ENCODE measurements at places on chromosomes 3 and 15. TPM values are rescaled to one million over a fixed set of nuclear protein-coding genes. Genes with fewer than 3 reads are reported as not detected.

Gene SERF2
- 3,752 TPM for polyA plus RNA-seq

Gene ZDHHC19
- not detected for polyA plus RNA-seq

Gene MESP2
- not detected for polyA plus RNA-seq

Gene GOLGA8G
- polyA plus RNA-seq = not detected

- DNase-seq = no peak
These were observed 169.1 kb downstream of the FAM43A start for GRCh38 chr3:194854659-194855390.

- no peak for DNase-seq
These were observed 13.5 kb upstream of the MYO5C start for GRCh38 chr15:52309154-52309548.

- DNase-seq = no peak
These were observed 4.3 kb upstream of the MANF start for GRCh38 chr3:51380601-51381332.

DNA sequence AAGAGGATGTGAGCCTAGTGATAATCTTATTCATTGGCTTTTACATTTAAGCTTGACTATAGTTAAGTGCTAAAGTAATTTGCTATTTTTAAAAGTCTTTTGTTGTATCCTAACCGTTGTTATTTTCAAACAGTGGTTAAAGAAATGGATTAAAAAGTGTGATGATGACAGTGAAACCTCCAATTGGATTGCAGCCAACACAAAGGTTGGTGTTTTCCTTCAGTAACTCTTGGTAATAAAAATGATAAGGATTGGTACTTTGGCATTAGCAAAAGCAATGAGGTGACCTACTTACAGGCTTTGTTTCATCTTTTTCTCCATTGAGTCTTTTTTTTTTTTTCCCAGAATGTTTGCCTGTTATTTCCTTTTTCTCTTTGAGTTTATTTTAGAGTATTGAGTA is 87.5 kb upstream of the GOLGA6B start:
- no peak for DNase-seq

DNA sequence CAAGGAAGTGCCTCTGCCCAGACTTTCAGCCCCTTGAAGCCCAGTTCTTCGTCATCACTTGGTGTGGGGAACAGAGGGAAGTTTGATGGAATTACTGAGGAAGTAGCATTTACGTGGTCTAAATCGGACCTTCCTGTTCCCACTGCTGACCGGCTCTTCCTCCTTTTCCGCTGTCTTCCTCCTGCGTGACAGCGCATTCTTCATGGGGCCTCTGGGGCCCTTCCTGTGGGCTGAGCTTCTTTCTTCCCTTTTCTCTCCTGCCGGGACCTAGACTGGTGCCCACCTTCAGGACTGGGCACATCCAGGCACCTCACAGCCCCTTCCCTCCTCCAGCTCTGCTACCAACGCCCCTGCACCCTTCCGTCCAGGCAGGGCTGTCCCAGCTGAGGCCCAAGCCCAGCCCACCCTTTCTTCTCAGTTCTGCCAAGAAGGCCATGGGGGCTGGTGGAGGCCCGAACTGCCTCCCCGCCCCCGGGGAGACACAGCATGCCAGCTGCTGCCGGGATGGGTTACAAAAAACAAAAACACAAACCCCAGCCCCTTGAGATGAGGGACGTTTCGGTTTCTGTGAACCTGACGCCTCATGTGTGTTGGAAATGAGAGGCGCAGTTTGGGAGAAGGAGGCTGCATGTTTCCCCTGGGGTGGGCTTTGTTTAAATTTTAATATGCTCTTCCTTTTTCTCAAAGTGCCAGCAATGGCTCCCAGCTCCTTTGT is 19.1 kb downstream of the ZNF710 start:
- no peak for DNase-seq

DNA sequence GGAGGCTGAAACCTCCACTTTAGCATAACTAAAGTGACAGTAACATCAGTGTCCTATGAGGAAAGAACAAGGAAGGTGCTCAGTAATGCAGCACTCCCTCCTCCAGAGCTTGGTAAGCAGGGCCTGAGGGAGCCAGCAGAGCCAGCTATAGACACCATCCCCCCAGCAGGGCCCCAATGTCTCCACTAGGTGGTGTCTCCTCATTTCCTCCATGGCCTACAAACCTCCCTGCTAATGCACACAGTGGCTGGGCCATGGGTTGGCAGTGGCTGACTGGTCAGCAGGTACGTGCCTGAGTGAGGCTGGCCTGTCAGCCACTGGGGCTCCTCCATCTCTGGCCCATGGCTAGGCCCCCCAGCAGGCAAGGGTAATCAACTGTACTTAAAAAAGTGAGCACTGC is 13.6 kb downstream of the MRPS25 start:
- DNase-seq = peak; percentile 20

DNA sequence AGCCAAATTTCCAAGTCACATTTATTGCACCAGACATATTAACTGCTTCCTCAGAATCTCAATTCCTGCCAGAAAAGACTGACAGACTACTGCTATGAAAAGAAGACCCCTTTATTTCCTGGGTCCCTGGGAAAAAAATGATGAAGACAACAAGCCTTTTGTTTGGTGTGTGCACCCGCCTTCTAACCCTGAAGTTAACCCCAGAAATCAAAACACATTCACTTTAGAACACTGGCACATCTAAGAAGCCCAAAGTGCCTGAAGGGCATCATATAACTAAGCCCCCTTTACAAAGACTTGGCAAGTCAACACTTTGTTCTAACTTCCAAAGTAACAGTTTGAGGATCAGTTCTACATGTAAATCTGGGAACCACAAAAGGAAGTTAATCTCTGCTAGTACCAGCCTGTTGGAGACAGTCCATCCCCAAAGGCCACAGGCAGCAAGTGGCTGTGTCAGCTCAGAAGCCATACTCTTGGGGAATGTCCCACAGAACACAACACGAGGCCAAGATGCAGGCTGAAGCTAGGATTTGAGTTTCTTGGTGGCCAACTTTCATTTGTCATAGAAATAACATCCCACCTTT is 16.3 kb upstream of the ATP1B3 start:
- DNase-seq = no peak

DNA sequence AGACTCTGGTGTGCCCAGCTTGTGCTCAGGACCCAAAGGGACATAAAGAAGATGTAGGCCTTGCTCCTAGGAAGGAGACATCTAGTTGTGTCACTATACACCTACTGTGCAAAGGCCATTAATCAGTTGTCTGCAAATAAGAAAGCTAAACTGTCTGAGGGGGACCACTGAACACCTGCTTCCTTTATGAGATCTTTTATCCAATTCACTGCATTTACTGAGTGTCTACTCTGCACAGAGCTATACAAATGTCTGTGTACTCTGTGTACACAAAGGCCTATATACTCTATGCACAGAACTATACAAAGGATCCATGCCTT is 124.8 kb downstream of the CTNNB1 start:
- DNase-seq = no peak

- no peak for DNase-seq
These were observed 122.6 kb upstream of the CCNL1 start for GRCh38 chr3:157282261-157283191.

DNA sequence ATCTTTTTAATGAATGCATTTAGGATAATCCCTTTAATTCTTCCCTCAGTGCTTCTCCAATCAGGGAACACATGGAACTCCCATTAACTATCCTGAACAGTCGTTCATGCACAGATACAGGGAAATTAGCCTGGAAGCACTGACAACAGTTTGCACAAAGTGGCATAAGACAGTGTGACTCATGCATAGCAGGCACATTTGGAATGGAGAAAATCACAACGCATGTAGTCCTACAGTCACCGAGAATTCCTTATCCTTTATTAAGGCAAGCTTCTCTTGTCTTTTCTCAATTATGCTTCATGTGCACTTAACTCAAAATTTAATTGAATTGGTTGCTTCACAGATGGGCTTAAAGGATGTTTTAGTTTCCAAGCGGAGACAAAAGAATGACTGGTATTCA is 155.0 kb upstream of the CRBN start:
- no peak for DNase-seq

DNA sequence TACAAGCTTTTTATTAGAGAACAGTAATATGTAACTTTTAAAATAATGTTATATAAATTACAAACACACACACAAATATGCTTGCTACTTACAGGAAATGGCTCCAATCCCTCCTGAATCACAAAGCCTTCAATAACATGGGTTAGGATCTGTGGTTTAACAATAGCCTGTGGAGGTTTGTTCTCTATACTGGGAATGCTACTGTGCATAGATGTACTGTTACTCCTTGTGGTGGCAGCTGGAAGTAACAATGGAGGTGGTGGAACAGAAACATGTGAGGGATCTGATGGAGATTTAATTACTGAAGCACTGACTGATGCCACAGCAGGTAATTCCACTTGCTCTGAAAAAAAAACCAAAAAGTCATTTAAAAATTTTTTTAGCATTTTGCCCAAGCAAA is 64.4 kb downstream of the PHC3 start:
- no peak for DNase-seq

GRCh38 chr3:137105277-137105977 is 147.6 kb downstream of the IL20RB start:
- peak; percentile 8 for DNase-seq

GRCh38 chr3:98130421-98130820 is at the start of gene OR5H1:
Gene OR5H1, plus strand, starts transcription at chr3:98130721. Its CDS starts 1,977 bp downstream, at chr3:98132698.
- DNase-seq = no peak

- no peak for DNase-seq
These were observed 64.6 kb downstream of the ESYT3 start for GRCh38 chr3:138498991-138499390.
